T follicular helper cell (primary cell): ENCODE measurements at places on chromosomes 5 and 9.

GRCh38 chr5:59276917-59277372 is 616.6 kb downstream of the PDE4D start:
- DNase-seq: no peak

DNA sequence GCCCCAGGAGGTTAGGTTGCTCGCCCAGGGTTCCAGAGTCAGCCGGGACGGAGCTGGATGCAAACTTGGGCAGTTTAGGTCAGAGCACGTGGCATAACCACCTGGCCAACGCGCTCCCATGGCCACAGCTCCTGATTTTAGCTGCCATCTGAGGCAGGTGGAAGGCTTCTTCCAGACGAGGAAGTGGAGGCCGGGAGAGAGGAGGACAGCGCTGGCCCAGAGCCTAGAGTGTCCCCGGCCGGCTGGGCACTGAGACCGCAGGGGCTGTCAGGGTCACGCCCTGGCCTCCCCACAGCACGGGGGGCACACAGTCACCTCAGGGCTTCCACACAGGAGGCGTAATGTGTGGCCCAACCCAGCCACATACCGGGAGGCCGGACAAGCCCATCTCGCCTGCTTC is 16.1 kb upstream of the PHYKPL start:
- no peak for DNase-seq

GRCh38 chr5:23072179-23072578 is 219.0 kb upstream of the CDH12 start:
- DNase-seq: no peak

DNA sequence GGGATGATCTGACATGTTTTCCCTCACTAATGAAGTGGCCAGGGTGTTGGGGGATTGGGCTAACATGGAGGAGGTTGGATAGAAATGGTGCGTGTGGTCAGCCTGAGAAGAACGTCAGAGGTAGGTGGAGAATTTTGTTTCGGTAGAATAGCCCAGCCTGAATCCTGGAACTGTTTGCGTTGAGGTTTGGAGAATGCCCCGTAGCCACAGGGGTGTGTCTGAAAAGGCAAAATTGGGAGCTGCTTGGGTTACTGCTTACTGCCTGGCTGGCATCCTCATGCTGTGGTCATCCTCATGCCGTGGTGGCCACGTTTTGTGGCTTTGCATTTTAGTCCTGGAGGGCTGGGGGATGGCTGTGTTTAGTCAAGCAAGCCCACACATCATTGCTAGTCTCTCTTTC is 236.9 kb downstream of the GOLPH3 start:
- no peak for DNase-seq

DNA sequence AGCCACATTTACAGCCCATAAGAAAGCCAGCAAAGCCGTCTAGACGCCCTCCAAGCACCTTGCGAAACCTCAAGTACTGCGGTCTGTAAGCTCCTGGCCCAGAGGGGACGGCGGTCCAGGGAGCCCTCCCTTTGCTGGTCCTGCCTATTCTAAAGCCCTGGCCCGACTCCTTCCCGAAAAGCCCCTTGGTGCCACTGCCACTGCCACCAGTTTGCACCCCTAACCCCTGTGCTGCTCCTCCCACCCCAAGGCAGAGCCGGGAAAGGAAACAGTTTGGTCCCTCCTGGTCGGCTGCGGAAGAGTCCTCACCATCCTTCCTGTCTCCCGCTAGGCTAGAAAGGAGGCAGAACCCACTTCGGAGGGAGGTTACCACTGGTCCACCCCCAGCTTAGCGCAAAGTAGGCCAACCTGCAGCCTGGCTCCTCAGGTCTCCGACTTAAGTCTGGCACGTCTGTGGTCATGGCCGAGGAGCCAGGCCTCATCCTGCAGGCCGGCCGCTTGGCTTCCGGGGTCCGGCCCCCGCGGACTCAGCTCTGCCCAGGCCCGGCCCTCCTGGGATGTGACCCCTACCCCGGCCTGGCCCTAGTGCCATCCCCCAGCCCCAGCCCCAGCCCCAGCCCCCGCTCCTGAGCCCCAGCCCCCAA is 916 bp downstream of the TOR1A start:
- no peak for DNase-seq

DNA sequence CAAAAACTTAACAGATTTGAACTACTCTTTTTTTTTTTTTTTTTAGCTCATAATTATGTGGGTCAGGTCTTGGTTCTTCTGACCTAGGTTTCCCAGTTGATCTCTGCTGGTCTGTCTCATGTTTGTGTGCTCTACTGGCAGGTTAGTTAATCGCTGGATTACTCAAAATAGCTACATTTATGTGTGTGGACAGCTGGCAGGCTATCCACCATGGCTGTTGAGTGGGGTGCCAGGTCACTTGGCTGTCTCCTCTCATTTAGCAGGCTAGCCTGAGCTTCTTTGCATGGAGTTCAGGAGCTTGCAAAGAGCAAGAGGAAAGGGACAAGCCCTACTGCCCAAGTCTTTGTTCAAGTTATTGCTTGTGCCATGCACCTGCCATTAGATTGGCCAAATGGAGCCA is 9.3 kb downstream of the ADCY2 start:
- no peak for DNase-seq

DNA sequence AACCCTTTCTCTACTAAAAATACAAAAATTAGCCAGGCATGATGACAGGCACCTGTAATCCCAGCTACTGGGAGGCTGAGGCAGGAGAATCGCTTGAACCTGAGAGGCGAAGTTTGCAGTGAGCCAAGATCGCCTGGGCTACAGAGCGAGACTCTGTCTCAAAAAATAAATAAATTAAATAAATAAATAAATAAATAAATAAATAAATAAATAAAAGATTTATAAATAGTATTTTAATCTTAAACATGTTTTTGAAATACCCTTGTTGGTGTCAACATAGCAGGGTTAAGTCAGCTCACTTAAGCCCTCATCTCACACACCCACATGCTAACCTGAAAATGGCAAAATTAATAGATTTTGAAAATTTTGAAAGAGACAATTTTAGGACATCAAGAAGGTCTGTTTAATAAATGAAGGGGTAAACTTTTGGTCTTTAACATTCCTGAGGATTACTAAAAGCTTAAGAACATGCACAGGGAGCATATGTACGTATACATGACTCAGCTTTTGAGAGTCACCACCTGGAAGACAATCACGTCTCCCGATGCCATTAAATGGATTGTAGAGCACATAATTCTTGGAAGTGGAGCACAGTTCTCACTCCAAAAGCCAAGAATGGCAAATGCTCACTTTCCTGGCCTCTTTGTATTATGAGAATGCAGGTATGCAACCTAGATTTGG is 202.5 kb downstream of the GDNF start:
- no peak for DNase-seq

DNA sequence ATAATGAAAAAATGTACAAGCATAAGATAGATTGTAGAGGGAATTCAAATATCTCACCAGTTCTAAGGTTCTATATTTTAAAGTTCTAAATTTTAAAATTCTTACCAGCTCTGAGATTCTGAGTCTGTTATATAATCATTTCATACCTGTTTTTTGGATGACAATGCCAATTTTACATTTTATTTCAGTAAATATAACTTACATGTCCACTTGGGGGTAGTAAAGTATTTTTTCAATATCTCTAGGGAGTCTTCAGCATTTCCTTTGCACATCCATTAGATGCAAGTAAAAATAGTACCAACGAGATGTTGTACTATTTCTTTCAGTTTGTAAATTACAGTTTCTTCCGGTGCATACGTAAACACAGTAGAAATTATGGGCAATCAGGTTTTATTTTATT is 25.7 kb downstream of the NMUR2 start:
- no peak for DNase-seq

- no peak for DNase-seq
Measured at GRCh38 chr5:80034962-80035821, at the start of gene THBS4. Gene THBS4 (plus strand): TSS chr5:80035348. CDS start chr5:80035538, 190 bp downstream.

DNA sequence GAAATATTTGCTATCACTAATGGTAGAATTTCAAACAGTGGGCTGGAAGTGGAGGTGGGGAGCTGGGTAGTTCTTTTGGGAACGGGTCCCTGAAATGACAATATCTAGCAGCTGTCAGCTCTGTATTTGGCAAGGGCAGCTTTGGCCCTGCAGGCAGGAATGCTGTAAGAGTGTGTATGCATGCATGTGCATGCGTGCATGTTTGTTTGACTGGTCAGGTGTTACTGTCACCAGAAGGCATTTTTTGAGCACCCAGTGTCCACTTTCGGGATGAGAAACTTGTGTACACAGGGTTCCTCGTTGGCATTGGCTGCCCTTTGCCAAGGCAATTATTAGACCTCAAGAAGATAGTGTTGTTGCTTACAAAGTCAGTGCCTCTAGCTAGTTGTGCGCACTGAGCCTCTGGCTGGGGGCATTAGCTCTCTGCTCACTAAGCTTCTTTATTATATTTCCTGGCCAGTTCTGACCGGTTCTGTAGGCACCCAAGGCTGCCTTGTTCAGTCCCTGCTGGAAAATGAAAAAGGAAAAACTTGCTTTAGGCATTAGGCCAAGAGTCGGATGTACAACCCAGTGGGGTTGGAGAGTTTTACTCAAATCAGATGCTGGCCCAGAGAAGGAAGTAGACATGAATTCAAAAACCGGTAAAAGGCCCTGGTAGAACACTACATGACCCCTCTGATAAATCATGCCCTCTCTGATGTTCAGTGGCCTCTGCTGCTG is 2.0 kb downstream of the CYFIP2 start:
- DNase-seq: no peak

GRCh38 chr9:110125207-110125751 is 82.7 kb downstream of the C9orf152 start:
- no peak for DNase-seq

GRCh38 chr9:75685062-75685461 is 205.4 kb upstream of the PCSK5 start:
- DNase-seq: no peak

GRCh38 chr9:128621730-128622455 is 34.8 kb downstream of the DYNC2I2 start:
- DNase-seq: no peak

- DNase-seq: no peak
Measured at GRCh38 chr9:110152704-110153374, 55.1 kb downstream of the C9orf152 start.

GRCh38 chr5:91957666-91958065 is 574.5 kb upstream of the ARRDC3 start:
- no peak for DNase-seq

GRCh38 chr5:139494256-139494655 is 11.7 kb upstream of the STING1 start:
- no peak for DNase-seq

GRCh38 chr9:130465383-130466096 is 20.8 kb downstream of the ASS1 start:
- no peak for DNase-seq

GRCh38 chr5:83955916-83956315 is 235.3 kb upstream of the HAPLN1 start:
- DNase-seq: no peak

DNA sequence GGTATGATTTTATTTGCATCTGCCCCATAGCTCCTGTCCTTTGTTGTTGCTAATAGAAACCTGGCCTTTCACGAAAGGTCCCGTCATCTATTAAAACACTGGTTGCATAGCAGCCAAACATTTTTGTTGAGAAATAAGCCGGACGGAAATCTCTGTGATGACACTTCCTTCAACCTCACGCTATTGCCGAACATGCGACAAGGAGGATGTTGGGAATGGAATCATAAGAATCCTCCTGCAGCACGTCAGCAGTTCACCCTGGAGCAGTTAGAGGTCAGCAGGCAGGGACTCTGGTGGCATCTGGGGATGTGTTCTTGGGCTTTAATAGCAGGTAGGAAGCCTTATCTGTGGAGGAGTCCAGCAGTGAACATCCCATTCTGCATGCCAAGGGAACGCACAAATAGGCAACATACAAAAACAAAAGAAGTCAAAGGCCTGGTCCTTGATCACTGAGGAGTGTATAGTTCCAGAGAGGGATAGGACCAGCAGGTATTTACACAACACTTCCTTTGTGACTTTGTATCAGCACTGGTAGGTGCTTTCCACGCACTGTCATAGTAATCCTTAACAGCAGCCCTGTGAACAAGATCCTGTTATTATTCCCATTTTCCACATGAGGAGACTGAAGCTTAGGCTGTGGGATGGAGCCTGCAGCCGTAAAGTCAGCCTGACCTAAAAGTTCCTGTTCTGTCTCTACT is 33.4 kb downstream of the ARHGAP26 start:
- no peak for DNase-seq

- no peak for DNase-seq
Measured at GRCh38 chr9:18971404-18971803, 61.6 kb downstream of the SAXO1 start.

- DNase-seq: no peak
Measured at GRCh38 chr5:85030316-85031084, 645.8 kb upstream of the EDIL3 start.

DNA sequence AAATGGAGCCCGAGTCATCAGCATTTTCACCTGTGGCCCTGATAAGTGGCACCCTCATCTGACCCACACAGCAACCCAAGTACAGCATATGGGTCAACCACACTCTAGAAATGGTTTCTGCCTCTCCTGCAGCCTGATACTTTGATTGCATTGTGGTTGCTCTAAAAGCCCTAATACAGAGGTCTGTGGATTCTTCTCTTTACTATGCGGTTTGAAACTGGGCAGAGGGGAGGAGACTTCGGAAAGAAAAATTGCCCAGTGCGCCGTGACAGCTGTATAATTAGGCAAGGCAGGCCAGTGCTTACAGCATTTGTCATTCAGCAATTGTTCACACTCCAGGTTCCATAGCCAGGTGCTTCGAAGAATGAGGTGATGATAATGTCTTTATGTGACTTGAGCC is 361.0 kb downstream of the NFIB start:
- DNase-seq: no peak

GRCh38 chr5:42547894-42548293 is 124.7 kb downstream of the GHR start:
- DNase-seq: no peak

DNA sequence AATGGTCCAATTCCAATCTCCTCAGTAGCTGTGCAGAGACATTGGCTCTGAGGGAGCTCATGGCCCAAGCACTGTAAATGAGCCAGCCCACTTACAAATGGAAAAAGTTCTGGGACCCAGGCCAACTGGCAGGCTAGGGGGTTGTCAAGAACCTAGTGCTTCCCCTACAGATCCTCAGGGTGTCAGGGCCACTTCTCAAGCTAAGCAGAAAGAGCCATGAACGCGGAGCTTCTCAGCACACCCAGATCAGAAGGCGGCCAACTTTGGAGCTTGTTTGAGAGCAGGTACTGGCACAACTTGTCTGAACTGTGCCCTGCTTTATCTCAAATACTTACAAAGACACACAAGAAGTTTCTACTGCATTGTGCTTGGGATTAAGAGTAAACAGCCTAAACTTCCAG is 17.5 kb downstream of the TLE1 start:
- DNase-seq: no peak

DNA sequence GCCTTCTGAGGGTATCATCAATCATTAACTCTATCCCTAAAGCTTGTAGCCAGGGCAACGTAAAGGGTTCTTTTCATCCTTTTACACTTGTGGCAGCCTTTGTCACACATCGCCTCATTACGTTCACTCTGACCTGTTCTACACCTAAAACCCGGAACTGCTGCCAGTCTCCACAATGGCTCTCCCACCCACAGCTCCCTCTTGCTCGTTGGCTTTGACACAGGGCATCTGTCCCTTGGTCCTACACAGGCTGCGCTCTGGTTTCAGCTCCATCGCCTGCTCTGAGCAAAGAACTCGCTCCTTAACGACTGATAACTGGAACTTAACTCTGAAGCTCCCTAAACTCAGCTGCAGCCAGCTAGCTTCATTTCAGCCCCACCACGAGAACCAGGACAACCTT is 112.8 kb upstream of the CTNND2 start:
- no peak for DNase-seq
